NCI-H1436 treated with DMSO at 0.1 percent for 48 hours (cell line): ENCODE measurements at places on chromosomes 1 and 21.

DNA sequence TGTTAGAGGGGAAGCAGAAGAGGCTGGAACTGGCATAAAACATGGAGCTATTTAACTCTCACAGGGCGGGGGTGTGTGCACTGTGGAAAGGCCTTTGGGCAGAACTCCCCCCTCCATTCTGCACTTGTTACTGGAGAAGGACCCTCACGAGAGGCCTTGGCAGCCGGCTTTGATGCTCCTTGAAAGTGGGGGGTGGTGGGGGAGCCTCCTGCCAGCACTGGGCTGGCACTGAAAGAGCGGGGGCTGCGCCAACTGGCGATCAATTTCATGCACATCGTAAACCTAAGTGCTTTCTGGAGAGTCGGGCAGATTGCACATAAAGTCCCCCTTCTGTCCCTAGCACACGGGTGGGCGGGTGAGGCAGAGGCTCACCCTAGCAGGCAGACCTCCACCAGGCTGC is 28.9 kb downstream of the FOXO6 start:
- DNase-seq: no peak

GRCh38 chr21:44551340-44551961 is at the start of gene KRTAP10-2:
Gene KRTAP10-2 (minus strand): TSS chr21:44551505. CDS start chr21:44551458, 47 bp downstream.
- DNase-seq: no peak

DNA sequence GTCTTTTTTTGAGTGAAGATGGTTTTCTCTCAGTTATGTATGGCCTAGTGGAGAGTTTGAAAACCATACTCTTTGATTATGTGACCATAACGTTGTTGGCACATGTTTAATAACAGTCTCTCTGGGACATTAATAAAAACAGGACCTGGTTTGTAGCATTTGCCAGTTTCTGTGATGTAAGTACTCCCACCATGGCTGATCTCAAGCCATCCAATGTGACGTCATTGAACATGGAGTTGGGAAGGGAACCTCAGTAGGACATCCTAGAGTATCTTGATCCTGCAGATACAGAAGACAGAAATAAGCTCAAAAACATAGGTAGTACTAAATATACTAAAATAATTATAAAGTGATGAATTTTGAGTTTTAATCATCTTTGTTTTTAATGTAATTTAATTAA is 107.0 kb downstream of the ACTL8 start:
- no peak for DNase-seq

DNA sequence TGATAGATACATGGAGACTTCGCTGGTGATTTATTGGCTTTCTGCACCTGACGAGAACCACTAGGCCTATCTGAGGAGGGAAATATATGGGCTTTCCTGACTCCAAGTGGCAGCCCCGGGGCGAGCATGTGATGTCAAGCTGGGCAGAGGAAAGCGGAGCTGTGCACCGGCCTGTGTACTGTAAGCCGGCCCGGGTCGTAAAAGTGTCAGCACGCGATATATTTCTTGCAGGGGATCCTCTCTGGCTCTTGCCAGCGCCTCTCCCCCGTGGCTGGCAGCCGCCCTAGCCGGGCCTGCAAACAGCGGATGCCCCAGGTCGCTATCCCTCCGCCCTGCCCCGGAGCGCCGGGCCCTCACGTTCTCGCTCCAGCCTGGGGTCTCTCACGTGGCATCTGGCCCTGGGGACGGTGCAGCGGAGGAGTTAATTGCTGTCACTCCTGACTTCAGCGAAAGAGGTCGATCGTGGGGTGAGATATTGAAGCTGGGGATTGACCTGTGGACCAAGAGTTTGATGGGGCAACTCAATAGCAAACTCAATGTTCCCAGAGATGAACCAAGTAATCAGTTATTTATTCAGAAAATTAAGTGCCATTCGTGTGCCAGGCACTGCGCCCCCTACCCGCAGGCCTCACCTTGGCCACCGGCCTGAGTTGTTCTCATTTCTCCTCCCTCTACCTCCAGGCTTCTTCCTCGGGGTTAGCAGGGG is 41.0 kb upstream of the HAO2 start:
- no peak for DNase-seq

- DNase-seq: no peak
These were observed 89.3 kb downstream of the PLD5 start for GRCh38 chr1:242435200-242435599.
